ENCODE measurements at places on chromosomes 13 and 19.

DNA sequence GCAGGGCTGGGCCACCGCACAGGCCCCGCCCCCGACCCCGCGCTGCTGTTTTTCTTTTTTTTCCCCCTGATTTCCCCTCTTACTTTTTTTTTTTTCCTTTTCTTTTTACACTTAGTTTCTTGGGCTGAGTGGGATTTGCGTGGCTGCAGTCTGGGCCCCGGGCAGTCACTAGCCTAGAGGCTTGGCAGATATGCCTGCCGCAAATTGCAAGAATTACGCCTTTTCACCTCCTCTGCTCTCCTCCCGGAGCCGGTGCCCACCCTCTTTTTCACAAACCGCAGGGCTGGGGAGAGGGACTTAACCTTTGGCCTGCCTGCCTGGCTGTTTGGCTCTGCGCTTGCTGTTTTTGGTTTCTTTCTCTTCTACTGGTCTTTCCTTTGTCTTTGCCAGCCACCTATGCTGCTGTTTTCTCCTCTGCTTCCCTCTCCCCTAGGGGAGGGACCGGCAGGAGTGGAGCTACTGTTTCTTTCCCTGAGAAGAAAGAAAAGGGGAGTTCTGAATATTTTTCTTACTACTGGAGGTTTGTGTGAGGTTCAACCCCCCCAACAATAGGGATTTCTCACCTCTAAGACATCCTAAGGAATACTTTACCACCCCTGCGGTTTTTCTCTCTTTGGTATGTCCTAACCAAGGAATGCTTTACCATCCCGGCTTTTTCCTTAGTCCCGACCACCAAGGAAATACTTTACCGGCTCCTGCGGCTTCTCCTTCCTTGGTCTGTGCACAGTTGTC lies 11.0 kb downstream of the ZNF552 start:
- no peaks in the 10 kb centered on the region for H3K4me1 ChIP-seq
- H3K4me3 ChIP-seq = peak overlapping the region; percentile 38
- no peaks in the 10 kb centered on the region for H3K27me3 ChIP-seq
- peak overlapping the region; percentile 73 for H3K27ac ChIP-seq
- peaks cover 12% of the 10 kb centered on the region for H3K36me3 ChIP-seq
- DNase-seq = no peak

- DNase-seq = no peak
- H3K4me1 ChIP-seq = peaks cover 51% of the 10 kb centered on the region
- peak overlapping the region; percentile 85 for H3K27ac ChIP-seq
These were observed 18.5 kb downstream of the KLF2 start for GRCh38 chr19:16343156-16343555.

GRCh38 chr19:50705422-50706019 lies 14.1 kb downstream of the SHANK1 start:
- no peaks in the 10 kb centered on the region for H3K36me3 ChIP-seq
- no peak for DNase-seq
- no peaks in the 10 kb centered on the region for H3K4me1 ChIP-seq
- H3K4me3 ChIP-seq = no peak overlapping the region
- no peaks in the 10 kb centered on the region for H3K27me3 ChIP-seq

- no peaks in the 10 kb centered on the region for H3K27me3 ChIP-seq
- DNase-seq = no peak
- no peak overlapping the region for H3K27ac ChIP-seq
- no peaks in the 10 kb centered on the region for H3K36me3 ChIP-seq
- no peak overlapping the region for H3K4me3 ChIP-seq
- no peaks in the 10 kb centered on the region for H3K4me1 ChIP-seq
These were observed 49.3 kb downstream of the IFT88 start for GRCh38 chr13:20616059-20616797.

DNA sequence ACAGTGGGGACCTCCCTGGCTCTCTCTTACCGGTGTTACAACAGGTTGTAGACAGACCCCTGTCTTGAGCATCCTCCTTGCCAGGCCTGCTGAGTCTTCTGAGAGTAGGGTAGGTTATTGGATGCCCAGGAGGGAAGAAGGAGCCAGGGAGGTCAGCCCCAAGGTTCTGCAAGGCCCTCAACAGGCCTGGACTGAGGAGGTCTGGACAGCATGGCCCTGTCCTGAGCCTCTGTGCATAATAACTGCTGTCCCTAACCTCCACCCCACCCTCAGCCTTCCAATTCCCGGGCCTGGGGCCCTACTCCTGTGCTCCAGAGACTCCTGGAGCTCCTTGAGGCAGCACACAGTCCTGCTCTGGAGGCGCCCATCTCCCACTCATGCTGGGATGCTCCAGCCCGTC lies 336 bp downstream of the CD22 start:
- H3K27ac ChIP-seq = no peak overlapping the region
- H3K27me3 ChIP-seq = no peaks in the 10 kb centered on the region
- no peak overlapping the region for H3K4me3 ChIP-seq
- H3K4me1 ChIP-seq = no peaks in the 10 kb centered on the region
- H3K36me3 ChIP-seq = no peaks in the 10 kb centered on the region

GRCh38 chr19:32068793-32069192 lies 276.6 kb upstream of the ZNF507 start:
- DNase-seq = no peak
- no peaks in the 10 kb centered on the region for H3K27me3 ChIP-seq
- no peaks in the 10 kb centered on the region for H3K36me3 ChIP-seq

DNA sequence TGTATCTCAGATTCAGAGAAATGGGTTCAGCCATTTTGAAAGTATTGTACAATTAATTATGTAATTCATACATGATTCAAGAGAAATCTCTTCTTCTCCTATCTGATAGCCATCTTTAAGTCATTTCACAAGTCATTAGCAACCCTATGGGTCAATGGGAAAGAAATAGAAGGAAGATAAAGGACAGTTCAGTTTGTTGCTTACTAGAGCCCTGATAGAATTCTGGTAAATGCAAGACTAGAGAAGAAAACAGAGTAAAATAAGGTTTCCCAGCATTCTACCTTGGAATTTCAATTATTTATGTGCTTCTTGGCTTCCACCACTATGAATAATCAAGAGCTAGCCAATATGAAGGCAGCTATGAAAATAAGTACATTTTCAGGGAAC lies 117.7 kb downstream of the LHFPL6 start:
- no peak overlapping the region for H3K4me3 ChIP-seq
- H3K36me3 ChIP-seq = no peaks in the 10 kb centered on the region
- H3K4me1 ChIP-seq = peaks cover 13% of the 10 kb centered on the region
- H3K27ac ChIP-seq = no peak overlapping the region

DNA sequence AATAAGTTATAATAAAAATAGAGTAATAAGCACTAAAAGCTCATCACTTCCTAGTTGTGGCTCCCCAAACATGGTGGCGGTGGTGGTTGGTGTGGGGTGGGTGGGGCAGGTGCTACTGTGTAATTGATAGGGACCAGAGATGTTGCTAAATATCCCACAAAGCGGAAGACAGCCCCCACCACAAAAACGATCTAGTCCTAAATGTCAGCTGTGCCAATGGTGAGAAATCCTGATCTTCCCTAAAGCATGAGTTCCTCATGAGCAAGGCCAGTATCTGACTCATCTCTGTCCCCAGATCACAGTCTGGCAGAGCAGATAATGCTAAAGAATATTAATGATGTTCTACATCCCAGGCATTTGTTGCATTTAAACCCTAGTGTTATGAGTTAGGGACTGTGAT lies 1.9 kb upstream of the EDDM13 start:
- no peaks in the 10 kb centered on the region for H3K36me3 ChIP-seq
- H3K27ac ChIP-seq = no peak overlapping the region
- H3K4me1 ChIP-seq = no peaks in the 10 kb centered on the region
- DNase-seq = no peak
- H3K4me3 ChIP-seq = no peak overlapping the region

DNA sequence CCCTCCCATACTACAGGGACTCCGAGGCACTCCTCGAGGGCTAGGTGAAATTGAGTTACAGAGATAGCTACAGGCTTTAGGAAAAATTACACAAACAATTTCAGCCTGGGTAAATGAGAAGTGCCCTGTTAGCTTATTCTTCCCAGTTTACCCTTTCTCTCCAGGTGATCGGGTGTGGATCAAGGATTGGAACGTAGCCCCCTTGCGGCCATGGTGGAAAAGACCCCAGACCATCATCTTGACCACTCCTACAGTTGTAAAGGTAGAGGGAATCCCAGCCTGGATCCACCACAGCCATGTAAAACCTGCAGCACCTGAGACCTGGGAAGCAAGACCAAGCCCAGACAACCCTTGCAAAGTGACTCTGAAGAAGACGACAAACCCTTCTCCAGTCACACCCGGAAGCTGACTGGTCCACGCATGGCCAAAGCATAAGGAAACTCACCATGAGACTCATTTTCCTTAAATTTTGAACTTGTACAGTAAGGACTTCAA lies 600.6 kb downstream of the UQCRFS1 start:
- no peaks in the 10 kb centered on the region for H3K4me1 ChIP-seq
- H3K27ac ChIP-seq = no peak overlapping the region
- peak; percentile 18 for DNase-seq
- no peaks in the 10 kb centered on the region for H3K36me3 ChIP-seq

GRCh38 chr13:48573213-48574007 lies 40.5 kb upstream of the RCBTB2 start:
- no peaks in the 10 kb centered on the region for H3K27me3 ChIP-seq
- H3K4me3 ChIP-seq = no peak overlapping the region
- no peak for DNase-seq
- no peaks in the 10 kb centered on the region for H3K36me3 ChIP-seq

GRCh38 chr13:40116008-40116407 lies 460.5 kb downstream of the COG6 start:
- H3K4me1 ChIP-seq = peaks cover 14% of the 10 kb centered on the region
- no peaks in the 10 kb centered on the region for H3K36me3 ChIP-seq
- H3K27ac ChIP-seq = peak overlapping the region; percentile 52

DNA sequence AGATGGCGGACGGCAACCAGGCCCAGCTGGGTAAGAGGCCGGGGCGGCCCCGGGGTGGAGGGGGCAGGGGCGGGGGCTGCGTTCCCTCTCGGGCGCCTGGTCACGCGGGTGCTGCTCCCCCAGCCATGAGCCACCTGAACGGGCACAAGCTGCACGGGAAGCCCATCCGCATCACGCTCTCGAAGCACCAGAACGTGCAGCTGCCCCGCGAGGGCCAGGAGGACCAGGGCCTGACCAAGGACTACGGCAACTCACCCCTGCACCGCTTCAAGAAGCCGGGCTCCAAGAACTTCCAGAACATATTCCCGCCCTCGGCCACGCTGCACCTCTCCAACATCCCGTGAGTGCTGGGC lies 11.1 kb downstream of the PTBP1 start:
- H3K27ac ChIP-seq = no peak overlapping the region
- no peak overlapping the region for H3K4me3 ChIP-seq
- peaks cover 92% of the 10 kb centered on the region for H3K36me3 ChIP-seq

- H3K36me3 ChIP-seq = peaks cover 21% of the 10 kb centered on the region
- no peaks in the 10 kb centered on the region for H3K27me3 ChIP-seq
- peaks cover 77% of the 10 kb centered on the region for H3K4me1 ChIP-seq
- DNase-seq = no peak
- H3K27ac ChIP-seq = peak overlapping the region; percentile 66
- no peak overlapping the region for H3K4me3 ChIP-seq
These were observed 25.9 kb downstream of the MPND start for GRCh38 chr19:4369109-4369887.

DNA sequence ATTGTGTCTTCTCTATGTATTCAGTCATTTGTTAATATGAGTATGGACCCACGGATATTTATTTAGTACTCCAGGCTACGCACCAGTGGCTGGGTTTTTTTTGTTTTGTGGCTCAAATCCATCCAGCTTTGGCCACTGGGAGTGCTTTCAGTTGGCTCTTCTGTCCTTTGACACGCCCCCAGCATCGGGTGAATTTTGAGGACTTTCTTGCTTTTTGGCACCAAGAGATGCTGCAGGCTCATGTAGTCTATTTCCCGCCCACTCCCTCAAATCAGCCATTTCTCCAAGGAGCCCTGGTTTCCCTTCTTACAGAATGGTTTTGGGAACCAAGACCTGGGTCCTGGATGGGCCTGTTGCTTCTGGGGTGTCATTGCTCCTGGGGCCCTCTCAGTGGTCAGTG lies 55.8 kb downstream of the SMARCA4 start:
- H3K27ac ChIP-seq = no peak overlapping the region
- DNase-seq = no peak
- H3K27me3 ChIP-seq = no peaks in the 10 kb centered on the region
- no peak overlapping the region for H3K4me3 ChIP-seq

- no peaks in the 10 kb centered on the region for H3K4me1 ChIP-seq
- H3K27ac ChIP-seq = no peak overlapping the region
- no peak overlapping the region for H3K4me3 ChIP-seq
These were observed 10.7 kb upstream of the FLT1 start for GRCh38 chr13:28505543-28506135.

GRCh38 chr19:4571305-4571917 lies 11.9 kb upstream of the SEMA6B start:
- peaks cover 26% of the 10 kb centered on the region for H3K4me1 ChIP-seq
- H3K4me3 ChIP-seq = no peak overlapping the region
- no peak for DNase-seq
- H3K27ac ChIP-seq = no peak overlapping the region
- H3K27me3 ChIP-seq = no peaks in the 10 kb centered on the region

- no peak overlapping the region for H3K4me3 ChIP-seq
- H3K27ac ChIP-seq = no peak overlapping the region
- H3K4me1 ChIP-seq = no peaks in the 10 kb centered on the region
- H3K27me3 ChIP-seq = no peaks in the 10 kb centered on the region
These were observed 34.7 kb downstream of the DCT start for GRCh38 chr13:94444826-94445225.

- no peak overlapping the region for H3K27ac ChIP-seq
- no peaks in the 10 kb centered on the region for H3K4me1 ChIP-seq
- H3K27me3 ChIP-seq = no peaks in the 10 kb centered on the region
These were observed 32.7 kb downstream of the ALG5 start for GRCh38 chr13:36966404-36966803.

Data from right atrium auricular region (tissue), 2 donors.